Activated CD4-positive, alpha-beta T cell treated with anti-CD3 and anti-CD28 coated beads for 24 hours (primary cell): ENCODE measurements at places on chromosomes 11 and 22.

DNA sequence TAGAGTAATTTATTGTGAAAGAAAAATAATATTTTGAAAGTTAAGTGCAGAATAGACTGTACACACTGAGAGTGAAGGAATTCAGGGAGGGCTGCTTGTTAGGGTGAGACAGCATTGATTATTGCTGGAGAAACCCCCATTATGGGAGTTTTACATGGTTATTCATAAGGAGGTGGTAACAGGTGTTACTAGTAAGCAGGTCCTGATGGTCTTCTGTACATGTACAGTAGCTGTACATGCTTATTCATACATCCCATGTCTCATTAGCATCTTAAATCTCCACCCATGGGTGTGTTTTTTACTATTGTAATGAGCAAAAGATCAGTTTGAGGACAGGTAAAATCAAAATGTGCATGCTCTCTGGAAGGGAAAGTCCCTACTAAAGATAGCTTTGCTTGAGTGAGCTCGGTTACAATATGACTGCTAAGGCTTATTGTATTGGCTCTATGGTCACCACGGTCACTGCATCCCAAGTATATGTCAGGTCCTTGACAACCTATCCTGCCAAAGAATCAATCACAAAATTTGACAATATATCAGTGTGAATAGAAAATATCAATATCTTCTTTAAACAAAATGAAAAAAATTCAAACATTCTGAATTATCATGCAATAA is 6.2 kb downstream of the KDM4F start:
- DNase-seq: no peak

DNA sequence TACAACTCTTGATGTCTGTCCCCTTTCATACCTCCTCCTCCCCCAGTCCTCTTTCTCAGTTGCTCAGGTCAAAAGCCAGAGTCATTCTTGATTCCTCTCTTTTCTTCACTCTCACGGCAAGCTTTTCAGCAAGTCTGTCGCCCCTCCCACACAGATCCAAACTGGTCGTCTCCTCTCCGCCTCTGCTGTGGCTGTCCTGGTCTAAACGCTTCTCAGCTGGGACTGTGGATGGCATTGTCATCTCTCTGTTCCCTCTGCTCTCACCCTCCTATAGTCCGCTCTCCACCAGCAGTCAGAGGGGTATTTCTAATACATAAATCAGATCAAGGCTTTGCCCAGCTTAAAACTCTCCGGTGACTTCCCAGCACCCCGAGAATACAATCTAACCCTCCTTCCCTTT is 46.8 kb upstream of the SPATA19 start:
- DNase-seq: no peak

- DNase-seq: no peak
Measured at GRCh38 chr11:134124660-134125451, 56.0 kb downstream of the JAM3 start.

DNA sequence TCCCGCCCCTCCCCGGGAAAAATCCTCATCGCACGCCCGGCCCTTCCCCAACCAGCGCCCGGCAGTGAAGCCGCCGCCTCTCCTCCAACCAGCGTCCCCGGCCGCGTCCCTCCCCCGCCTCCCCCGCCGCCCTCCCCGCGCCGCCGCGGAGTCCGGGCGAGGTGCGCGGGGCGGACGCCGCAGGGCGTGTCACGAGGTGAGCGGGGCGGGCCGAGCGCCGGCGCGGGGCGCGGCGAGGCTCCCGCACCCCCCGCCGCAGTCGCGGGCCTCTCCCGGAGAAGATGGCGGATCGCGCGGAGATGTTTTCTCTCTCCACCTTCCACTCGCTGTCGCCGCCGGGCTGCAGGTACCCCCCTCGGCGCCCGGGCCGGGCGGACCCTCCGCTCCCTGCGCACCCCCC is at the start of gene MAPK8IP2:
TSS of gene MAPK8IP2 (plus strand) at position 256 of the 400 bp plus-strand sequence. CDS start at position 282, 26 bp downstream.
- DNase-seq: no peak

DNA sequence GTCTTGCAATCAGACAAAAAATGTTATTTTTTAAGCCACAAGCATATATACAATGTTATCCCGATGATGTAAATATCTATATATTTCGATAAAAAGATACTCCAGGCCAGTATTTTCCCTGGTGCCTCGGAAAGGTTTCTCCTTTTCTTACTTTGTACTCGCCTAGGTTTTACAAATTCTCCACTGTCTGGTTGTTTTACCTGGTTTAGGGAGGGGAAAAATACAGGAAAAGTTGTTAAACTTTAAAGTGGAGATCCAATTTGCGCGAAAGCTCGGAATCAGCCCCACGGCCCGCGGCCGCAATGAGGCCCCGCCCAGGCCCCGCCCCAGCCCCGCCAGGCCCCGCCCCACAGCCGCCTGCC is 58.4 kb upstream of the WNT7B start:
- no peak for DNase-seq
